WTC11 (cell line): ENCODE measurements at places on chromosomes 7 and 10. TPM values are rescaled to one million over a fixed set of nuclear protein-coding genes. Genes with fewer than 3 reads are reported as not detected.

DNA sequence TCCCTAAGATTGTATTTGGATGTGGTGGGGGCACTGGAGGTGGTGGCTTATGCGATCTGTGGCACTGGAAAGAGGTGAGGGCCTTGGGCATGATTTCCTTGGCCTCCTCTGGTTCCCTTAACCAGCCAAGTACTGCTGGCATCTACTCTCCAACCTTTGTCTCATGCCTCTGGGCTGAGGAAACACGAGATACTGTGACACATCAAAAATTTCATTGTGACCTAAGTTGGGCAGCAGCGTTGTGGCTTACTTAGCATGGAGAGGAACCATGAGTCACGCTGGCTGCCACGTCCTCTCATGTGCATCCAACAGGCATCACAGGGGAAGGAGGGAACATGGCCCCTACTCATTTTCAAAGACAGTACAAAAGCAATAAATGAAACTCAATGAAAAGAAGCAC lies 29.7 kb upstream of the GSDME start:
- H3K4me3 ChIP-seq: no peak overlapping the region
- H3K27ac ChIP-seq: no peak overlapping the region
- peaks cover 40% of the 10 kb centered on the region for H3K36me3 ChIP-seq
- no peaks in the 10 kb centered on the region for H3K4me1 ChIP-seq
- H3K27me3 ChIP-seq: peaks cover 5% of the 10 kb centered on the region

The LMBR1 gene
- total RNA-seq: 55.6 to 57.3 TPM (median 56.5 TPM) in 3 replicates

- no peaks in the 10 kb centered on the region for H3K36me3 ChIP-seq
- H3K27me3 ChIP-seq: no peaks in the 10 kb centered on the region
- H3K4me1 ChIP-seq: peaks cover 5% of the 10 kb centered on the region; the same call in 1 of the 2 replicates
These were observed 8.6 kb upstream of the UPF2 start for GRCh38 chr10:12051241-12051640.

DNA sequence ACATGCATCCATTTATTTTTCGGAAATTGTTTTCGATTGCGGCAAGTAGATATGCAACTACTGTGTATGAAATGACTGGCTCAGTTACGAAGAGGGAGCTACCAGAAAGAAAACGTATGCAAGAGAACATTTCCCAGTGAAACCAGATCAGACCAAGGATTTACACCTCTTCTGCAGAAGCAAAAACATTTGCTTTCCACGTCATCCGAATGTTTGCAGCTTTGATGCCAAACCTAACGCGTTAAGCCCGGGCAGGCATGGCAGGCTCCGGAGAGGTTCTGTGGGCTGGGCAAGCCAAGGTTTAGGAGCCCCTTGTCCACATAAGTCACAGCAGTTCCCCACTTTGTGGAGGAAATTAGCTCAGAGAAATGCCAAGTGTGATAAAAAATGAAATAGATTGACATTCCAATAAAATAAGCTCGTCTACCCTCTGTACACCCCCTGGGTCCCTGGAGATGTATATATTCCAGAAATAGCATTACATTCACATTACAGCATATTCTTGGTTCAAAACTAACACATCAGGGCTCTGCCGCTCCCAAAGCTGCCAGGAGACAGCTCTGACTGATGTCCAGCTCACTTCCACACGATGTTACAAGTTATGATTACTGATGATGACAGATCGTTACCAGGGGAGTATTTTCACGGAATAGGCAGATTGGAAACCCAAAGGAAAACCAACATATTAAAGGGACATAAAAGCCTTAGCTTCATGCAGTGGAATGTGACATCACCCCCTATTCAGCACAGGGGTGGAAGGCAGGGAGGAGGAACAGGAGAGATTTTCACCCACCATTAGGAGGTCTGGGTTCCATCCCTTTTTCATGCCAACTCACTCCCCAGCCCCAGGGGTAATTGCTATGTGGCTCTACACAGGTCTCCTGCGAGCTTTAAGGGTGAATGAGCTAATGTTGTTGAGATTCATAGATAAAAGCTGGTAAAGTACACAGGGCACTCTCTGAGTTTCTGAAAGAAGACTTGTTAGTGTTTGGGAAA lies 81.5 kb downstream of the LYZL1 start:
- H3K4me3 ChIP-seq: no peak overlapping the region
- DNase-seq: no peak
- no peaks in the 10 kb centered on the region for H3K4me1 ChIP-seq
- H3K27ac ChIP-seq: no peak overlapping the region
- H3K27me3 ChIP-seq: peaks cover 3% of the 10 kb centered on the region; the same call in 1 of the 2 replicates
- peaks cover 4% of the 10 kb centered on the region for H3K36me3 ChIP-seq

GRCh38 chr10:88080213-88080612 lies 216.8 kb downstream of the PTEN start:
- no peak overlapping the region for H3K4me3 ChIP-seq
- no peaks in the 10 kb centered on the region for H3K27me3 ChIP-seq
- H3K27ac ChIP-seq: no peak overlapping the region
- H3K36me3 ChIP-seq: no peaks in the 10 kb centered on the region
- DNase-seq: no peak

The PILRA gene
- total RNA-seq: 1.8 to 3.2 TPM (median 3.0 TPM) in 3 replicates

GRCh38 chr10:116737627-116738327 lies 4.6 kb downstream of the HSPA12A start:
- H3K36me3 ChIP-seq: no peaks in the 10 kb centered on the region
- H3K27ac ChIP-seq: no peak overlapping the region
- DNase-seq: peak; percentile 49

DNA sequence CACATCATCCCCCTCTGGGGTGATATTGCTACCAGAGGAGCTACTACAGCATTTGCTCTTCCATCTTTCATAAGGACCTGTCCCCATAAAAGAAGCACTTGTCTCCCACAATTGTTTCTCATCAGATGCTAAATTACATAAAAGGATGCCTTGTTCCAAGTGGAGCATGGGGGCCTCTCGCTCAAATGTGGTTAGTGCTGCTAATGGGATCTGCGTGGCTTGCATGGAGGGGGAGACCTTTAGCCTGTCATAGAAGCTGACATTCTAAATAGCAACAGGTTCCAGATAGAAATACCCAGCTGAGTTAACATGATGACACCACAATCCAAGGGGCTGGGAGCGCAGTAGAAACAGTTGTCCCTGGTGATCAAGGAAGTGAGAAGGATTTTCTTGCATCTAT lies 257.9 kb downstream of the SFMBT2 start:
- DNase-seq: no peak
- H3K4me1 ChIP-seq: no peaks in the 10 kb centered on the region
- no peak overlapping the region for H3K4me3 ChIP-seq
- no peaks in the 10 kb centered on the region for H3K36me3 ChIP-seq

GRCh38 chr10:34403512-34403911 lies 411.6 kb downstream of the PARD3 start:
- H3K36me3 ChIP-seq: no peaks in the 10 kb centered on the region
- no peak for DNase-seq
- H3K27me3 ChIP-seq: no peaks in the 10 kb centered on the region
- H3K4me3 ChIP-seq: no peak overlapping the region
- no peak overlapping the region for H3K27ac ChIP-seq

DNA sequence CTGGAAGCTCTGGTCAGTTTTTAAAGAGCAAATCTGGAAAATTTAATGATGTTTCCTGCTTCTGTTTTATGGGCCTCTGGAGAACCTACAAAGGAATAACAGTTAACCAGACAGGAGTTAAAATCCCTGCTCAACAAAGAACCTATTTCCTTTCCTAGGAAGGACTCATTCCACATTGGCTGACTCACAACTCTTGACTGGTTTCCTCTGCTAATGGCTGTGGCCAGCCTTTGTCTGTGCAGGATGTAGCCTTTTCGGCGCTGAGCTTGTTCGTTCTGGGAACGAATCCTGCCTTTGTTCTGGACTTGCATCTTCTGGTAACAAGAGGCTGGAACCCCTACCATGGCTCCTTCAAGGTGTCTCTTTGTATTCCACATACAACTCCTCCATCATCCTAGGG lies 112.8 kb upstream of the PDCD4 start:
- H3K27ac ChIP-seq: no peak overlapping the region
- no peak overlapping the region for H3K4me3 ChIP-seq
- no peak for DNase-seq
- no peaks in the 10 kb centered on the region for H3K36me3 ChIP-seq
- H3K27me3 ChIP-seq: no peaks in the 10 kb centered on the region

DNA sequence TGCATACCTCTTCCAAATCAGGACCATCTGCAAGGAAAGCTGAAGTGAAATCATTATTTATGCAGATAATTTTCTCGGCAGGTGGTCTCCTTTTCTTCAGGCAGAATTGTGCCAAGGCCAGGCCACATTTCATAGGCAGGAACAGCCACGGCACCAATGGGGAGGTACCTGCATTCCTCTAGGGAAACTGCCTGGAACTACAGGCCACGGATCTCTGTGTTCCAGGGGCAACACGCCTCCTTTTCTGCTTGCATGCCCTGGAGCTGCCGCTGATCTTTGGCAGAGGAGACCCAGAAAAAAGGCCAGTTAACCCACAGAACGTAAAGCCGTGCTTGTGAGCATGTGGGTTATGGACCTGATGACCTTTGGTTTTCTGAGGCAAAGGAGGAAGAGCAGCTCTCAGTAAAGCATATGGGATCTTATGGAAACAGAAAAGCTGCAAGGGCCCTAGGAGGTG lies 111.2 kb upstream of the KIAA1217 start:
- no peak overlapping the region for H3K27ac ChIP-seq
- peak; percentile 11 for DNase-seq
- peaks cover 14% of the 10 kb centered on the region for H3K36me3 ChIP-seq
- H3K27me3 ChIP-seq: no peaks in the 10 kb centered on the region
- H3K4me3 ChIP-seq: no peak overlapping the region

The SLC26A5 gene
- 0.15 to 0.46 TPM (median 0.41 TPM) in 3 replicates for total RNA-seq

DNA sequence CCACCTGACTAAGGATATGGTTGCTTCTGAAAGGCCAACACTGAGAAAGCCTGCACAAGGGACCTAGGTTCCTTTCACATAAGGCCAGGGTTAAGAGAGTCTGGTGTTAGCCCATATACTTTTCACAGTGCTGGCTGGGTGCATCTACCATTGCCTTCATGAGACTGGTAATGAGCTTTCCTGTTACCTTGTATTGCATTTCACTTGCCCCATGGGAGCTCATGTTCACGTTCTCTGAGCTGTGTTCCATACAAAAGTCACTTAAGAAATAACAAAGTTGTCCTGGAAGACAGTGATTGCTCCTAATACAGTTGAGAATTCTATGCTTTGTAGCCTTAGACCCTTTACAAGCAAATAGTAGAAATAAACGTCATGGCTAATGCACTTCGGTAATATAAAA lies 337.8 kb upstream of the TEX47 start:
- no peaks in the 10 kb centered on the region for H3K36me3 ChIP-seq
- H3K4me3 ChIP-seq: no peak overlapping the region
- H3K27ac ChIP-seq: no peak overlapping the region; the same call in 1 of the 2 replicates
- no peaks in the 10 kb centered on the region for H3K27me3 ChIP-seq
- H3K4me1 ChIP-seq: peaks cover 21% of the 10 kb centered on the region

DNA sequence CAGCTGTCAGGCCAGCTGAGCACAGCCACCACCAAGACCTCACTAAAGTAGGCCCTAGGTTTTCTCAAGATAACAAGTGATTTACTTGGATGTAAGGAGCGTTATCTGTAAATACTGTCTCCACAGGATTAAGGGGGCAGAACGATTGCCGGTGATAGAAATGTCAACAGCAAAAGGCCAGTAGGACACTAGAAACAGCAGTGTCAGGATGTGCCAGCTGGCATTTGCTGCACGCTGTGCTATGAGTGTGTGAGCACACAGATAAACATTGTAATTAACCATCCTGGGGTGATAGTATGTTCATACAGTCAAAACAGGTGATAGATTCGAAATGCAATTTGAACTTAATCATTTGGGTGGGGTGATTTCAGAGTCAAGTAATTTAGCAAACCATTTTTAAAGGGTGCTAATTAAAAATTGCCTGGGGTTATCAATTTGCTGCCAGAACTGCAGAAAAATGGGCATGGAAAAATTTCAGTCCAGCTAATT lies 36.3 kb upstream of the NOBOX start:
- DNase-seq: no peak
- H3K27me3 ChIP-seq: no peaks in the 10 kb centered on the region; the same call in 1 of the 2 replicates
- H3K4me1 ChIP-seq: no peaks in the 10 kb centered on the region
- no peaks in the 10 kb centered on the region for H3K36me3 ChIP-seq
